ENCODE measurements at places on chromosomes 11 and 22.

DNA sequence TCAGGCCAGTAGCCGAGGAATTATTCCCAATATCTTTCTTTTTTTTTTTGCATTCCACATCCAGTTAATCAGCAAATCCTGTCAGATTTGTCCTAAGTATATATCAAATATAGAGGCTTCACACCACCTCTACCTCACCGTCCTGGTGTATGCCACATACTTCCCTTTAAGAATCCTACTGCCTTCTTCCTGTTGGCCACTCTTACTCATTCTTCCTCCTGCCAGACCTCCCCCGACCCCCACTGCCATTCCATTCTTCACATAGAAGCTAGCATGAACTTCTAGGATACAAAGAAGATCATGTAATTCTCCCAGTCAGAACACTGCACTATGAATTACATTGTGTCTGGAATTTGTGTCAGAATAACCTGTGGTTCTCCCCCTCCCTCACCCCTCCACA is 89.5 kb downstream of the TRIM44 start:
- no peak for DNase-seq

DNA sequence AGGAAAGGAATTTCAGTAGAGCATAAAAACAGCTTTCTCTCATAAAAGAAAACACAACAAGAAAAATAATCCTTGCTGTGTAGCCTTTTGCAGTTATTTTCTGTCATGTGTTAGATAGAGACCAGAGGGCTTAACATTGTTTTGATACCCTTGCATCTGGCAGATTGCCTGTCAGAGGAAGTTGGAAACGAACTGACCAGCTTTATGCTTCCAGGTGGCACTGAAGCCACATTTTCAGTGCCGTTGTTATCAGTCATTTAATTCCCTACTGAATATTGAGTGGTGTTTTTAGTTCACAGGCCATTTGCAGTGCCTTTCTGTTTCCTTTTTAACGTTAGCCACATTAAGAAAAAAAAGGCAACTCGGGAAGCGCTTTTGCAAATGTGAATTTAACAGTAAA is 21.5 kb upstream of the RAG2 start:
- DNase-seq, result no peak

- no peak for DNase-seq
These were observed 773.2 kb downstream of the KCNA4 start for GRCh38 chr11:29243616-29244015.

DNA sequence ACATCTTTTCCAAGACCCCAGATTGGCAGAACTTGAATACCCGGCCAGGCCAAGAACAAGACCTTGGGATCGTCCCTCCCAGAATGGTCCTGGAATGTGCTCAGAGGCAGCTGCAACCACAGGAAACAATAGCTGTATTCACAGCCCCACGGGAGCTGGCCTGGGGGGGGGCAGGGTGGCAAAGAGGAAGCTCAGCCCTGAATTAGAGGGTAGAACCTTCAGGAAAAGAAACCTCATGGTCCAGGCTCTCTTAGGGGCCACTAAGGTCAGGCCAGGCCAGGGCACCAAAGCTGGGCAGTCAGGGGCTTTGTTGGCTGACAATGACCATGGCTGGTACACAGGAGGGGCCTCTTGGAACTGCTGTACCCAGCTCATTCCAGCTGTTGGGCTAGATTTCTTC is 17.3 kb downstream of the RPL27A start:
- no peak for DNase-seq

GRCh38 chr11:78429660-78430059 is 12.0 kb upstream of the GAB2 start:
- no peak for DNase-seq

- DNase-seq, result no peak
These were observed 41.3 kb downstream of the TRIM29 start for GRCh38 chr11:120096369-120097191.

DNA sequence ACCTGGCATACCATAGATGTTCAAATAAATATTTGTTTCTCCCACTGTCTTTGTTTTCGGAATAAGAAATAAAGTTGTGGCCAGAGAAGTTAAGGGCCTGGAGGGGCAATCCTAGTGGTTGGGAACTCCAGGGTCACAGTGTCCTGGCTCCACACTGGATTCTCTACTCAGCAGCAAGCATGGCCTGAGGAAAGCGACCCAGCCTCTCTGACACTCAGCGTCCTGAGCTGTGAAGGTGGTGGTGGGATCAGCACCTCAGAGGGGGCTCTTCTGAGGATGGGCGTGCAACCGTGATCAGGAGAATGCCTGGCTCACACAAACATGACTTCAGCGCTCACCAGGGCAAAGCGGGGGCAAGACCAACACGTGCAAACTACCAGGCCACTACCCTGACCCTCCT is 59.9 kb downstream of the LARGE1 start:
- no peak for DNase-seq

DNA sequence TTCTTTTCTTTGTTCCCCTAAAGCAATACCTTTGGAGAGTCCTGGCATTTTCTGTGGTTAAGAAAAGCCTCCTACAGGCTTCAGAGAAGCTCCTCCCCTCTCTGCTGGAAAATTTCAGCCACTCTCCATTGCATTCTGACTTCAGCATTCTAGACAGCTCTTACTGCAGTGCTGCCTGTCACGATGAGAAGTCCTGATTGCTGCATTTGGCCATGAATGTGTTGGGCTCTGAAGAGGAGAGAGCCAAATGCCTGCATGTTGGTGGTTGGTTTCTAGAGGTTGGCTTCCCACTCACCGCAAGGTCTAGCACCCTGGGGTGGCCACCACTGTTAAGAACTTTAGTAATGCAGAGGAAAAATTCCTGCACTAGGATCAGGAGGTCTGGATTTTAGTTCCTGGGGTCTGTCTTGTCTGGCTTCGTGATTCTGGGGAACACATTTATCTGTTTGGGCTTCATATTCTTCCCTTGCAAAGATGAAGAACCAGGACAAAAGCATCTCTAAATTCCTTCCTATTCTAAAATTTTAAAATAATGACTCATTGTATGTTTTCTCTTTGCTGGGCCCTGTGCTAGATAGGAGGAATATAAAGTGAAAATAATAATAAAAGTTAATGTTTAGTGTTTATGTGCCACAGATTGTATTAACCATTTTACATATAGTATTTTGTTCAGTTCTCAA is 38.1 kb downstream of the COA4 start:
- DNase-seq, result peak; percentile 10

DNA sequence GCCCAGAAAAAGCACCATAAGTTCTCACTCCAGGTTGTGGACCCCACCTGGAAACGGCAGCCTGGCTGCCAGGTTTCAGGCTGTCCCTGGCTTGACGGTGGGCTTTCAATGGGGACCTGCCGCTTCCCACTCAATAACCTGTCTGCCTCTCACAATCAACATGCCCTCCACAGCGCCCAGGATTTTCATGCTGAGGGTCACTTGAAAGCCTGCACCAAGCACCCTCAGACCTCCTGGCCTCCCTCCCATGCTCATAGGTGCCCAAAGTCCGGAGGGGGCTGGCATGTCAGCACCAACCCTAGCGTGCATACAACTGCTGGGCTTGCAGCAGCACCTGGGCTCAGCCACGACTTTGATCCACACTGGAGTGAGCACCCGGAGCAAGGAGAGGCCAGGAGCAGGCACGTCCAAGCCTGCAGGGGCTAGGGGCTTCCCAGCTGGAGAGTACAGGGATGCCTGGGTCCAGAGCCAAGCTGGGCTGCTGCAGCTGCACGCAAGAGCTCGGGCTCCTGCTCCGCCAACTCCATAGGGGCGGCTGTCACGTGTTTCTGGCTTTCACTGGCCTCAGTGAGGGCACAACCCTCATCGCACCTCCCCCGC is 1214.3 kb upstream of the RAG2 start:
- no peak for DNase-seq

DNA sequence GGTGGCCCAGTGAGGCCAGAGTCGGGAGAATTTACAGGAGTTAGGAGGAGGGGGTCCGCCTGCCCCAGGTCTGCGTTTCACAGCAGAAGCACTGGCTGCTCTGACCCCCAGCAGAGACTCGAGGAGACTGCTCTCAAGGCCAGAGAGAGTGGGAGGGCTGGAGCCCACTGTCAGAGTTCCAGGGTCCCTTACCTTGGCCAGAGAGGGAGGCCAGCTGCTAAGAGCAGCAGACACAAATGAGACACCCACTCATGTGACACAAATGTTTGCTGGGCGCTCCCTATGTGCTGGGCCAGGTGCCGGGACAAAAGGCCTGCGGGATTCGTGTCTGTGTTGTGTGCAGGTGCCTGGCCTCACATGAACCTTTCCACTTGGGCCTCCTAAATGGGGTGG is 2.8 kb upstream of the TNFRSF13C start:
- no peak for DNase-seq

- no peak for DNase-seq
These were observed 15.9 kb downstream of the RTN4RL2 start for GRCh38 chr11:57476047-57476756.

GRCh38 chr22:21937821-21938070 is 14.9 kb downstream of the PPM1F start:
- DNase-seq, result peak; percentile 39

Measured in epithelial cell of proximal tubule (primary cell).